Foreskin keratinocyte (primary cell): ENCODE measurements at places on chromosomes 4 and X. TPM values are rescaled to one million over a fixed set of nuclear protein-coding genes. Genes with fewer than 3 reads are reported as not detected.

The PSAPL1 gene
- not detected in 2 replicates for total RNA-seq

The NAT8L gene
- not detected in 2 replicates for total RNA-seq

The TRO gene
- total RNA-seq: 2.0 and 4.1 TPM in 2 replicates

The EGFL6 gene
- total RNA-seq: not detected in 2 replicates

The BEND2 gene
- not detected in 2 replicates for total RNA-seq

The IL2 gene
- not detected in 2 replicates for total RNA-seq

The SYTL5 gene
- total RNA-seq: 0.04 and 0.10 TPM in 2 replicates

The SULT1B1 gene
- total RNA-seq: 0.07 and 2.5 TPM in 2 replicates
